ENCODE measurements at places on chromosomes 6 and 20.
A peak's percentile ranks its signal among the peaks of the same experiment; 100 is the strongest.

- no peak for DNase-seq
These were observed 14.3 kb downstream of the ITPA start for GRCh38 chr20:3223651-3223993.

DNA sequence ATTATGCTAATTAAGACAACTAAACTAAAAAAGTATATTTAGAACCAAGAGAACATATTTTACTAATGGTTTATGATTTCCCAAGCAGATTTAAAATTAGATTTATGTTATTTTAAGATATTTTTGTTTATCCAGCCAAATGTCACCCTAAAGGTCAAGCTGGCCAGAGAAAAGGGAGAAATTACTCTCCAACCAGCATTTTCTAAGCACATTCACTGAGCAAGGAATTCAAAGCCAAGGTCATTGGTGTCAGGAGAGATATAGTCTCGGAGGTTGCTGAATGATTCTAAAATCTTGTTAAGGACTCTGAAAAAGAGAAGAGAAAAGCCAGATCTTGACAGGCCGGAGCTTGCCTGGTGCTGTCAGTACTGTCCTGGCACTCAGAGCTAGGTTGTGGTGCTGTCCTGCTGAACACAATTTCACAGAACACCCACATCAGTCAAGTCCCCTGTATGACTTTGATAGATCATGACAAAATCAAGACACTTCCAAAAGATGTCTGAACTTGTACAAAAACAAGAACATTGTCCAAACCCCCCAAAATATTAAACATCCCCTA is 222.3 kb upstream of the SMLR1 start:
- no peak for DNase-seq

- no peak for DNase-seq
These were observed 405.7 kb downstream of the LMBRD1 start for GRCh38 chr6:69391106-69391505.

- DNase-seq = no peak
These were observed 1.3 kb upstream of the OCSTAMP start for GRCh38 chr20:46551522-46552381.

DNA sequence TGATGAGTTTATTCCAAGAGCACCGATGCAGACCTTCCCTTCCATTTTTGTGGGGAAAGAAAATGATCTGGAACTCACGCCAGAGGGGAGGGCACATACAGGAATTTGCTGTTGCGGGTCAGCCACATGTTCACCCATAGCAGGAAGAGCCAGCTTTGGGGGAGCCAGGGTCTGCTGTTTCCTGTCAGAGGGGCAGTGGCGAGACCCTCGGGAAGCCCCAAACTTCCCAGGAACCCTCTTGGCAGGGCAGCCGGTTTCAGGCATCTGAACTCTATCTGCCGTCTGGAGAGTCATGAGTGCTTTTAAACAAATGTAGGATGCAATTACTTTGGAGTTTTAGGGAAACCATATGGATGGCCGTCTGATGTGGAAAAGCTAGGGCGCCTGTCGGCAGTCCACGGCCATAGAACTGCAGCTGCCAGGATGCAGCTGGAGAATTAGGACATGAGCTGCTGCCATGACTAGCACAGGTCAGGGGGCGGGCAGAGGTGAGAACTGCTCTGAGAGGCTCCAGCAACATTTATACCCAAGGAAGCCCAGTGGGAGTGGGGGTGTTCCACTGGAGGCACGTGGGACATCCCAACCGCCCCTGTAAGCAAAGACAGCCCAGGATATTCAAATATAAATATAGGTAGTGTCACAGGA is 14.8 kb upstream of the SERPINB9 start:
- DNase-seq = no peak

DNA sequence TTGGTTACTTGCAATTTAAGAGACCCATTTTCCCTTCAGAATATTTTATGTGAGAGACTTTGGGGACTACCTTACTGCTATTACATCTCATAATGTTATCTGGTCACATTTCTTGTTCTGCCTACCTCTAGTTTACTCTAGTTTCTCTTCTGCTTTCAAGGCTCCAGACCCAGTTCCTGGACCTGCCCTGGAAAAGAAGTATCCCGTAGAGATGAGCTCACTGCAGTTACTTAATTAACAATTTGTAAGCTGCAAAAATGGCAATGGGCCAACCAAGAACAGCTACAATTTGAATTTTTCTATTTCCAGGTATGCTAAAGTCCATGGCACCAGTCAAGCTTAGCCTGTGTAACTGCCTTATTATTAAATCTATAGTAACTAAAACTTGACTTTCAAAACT is 25.0 kb downstream of the TAB2 start:
- DNase-seq = no peak

- DNase-seq = no peak
These were observed 151.5 kb upstream of the MLIP start for GRCh38 chr6:53959717-53960116.

GRCh38 chr6:134642279-134642678 is 307.6 kb downstream of the ALDH8A1 start:
- no peak for DNase-seq

DNA sequence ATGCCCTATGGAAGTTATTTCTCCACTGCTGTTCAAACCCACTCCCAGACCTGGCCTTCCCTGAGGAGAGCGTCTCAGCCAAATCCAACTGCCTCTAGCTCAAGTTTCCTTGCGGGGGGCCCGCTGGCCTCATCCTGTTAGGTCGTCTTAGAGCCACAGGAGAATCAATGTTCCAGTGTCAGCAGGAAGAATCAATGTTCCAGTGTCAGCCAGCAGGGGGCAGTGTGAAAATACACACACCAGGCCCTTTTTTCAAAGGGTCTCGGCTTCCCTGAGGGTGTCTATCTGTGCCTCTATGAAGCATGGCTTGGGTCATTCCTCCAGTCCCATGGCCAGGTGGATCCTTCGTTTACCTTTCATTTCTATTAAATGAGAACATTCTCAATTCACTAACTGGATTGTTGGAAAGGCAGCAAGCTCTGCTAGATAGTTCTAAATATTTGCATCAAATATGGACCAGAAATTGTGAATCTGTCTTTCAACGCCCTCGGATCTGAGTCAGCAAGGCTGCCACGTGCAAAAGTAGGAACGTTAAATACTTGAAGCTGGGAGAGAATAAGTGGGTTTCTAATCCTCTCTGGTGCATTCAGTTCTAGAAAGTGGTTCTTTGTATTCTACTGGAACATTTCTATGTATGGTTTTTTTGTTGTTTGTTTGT is 19.2 kb downstream of the PRND start:
- DNase-seq = peak; percentile 25

- DNase-seq = no peak
These were observed 220.4 kb downstream of the TAF4 start for GRCh38 chr20:61845233-61845671.

GRCh38 chr20:59214606-59215547 is 51.3 kb downstream of the ZNF831 start:
- DNase-seq = no peak

GRCh38 chr6:37761554-37762271 is 57.8 kb upstream of the ZFAND3 start:
- DNase-seq = no peak

GRCh38 chr6:45830441-45831139 is 185.1 kb downstream of the CLIC5 start:
- no peak for DNase-seq

GRCh38 chr6:37647765-37648085 is 50.0 kb downstream of the MDGA1 start:
- DNase-seq = no peak

DNA sequence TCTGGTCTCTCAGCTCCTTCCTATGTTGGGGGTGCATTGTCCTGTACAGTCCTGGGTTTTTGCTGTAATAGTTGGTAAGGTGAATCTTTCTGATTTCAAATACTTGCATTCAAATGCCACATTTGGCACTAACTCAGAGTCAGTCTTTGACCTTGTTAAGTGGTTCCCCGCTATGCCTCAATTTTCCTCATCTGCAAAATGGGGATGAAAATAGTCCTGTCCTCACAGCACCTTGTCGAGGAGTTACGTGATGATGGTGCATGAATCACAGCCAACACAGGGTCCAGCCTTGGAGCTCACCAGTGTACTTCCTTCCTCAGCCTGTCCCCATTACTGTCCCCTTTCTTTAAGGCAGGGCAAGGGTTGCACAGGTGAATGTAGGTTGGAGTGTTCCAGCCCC is 1.1 kb downstream of the WFDC5 start:
- DNase-seq = no peak

- no peak for DNase-seq
These were observed 72.4 kb downstream of the SLC22A23 start for GRCh38 chr6:3384241-3385143.

- DNase-seq = no peak
These were observed 171.6 kb upstream of the ID4 start for GRCh38 chr6:19665613-19665909.

GRCh38 chr20:11894062-11894461 is 23.6 kb upstream of the BTBD3 start:
- DNase-seq = no peak

- DNase-seq = peak; percentile 21
These were observed 68.8 kb downstream of the CDC5L start for GRCh38 chr6:44456070-44456965.

DNA sequence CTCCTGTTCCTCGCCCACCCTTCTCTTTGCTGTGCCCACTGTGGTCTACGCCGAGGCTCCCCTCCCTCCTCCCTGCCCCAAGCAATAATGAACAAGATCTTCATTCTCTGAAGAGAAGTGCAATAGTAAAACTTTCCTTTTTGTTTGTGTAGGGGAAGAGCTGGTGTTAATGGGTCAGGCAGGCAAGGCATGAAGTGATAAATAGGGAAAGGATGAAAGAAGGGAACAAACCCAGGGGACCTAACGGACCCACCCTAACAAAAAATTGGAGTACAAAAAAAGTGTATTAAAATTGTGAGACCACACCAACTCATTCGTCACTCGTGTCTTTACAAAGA is 66.9 kb downstream of the ZBTB2 start:
- DNase-seq = no peak

- DNase-seq = no peak
These were observed 1016.4 kb downstream of the KIF16B start for GRCh38 chr20:15556869-15557268.

GRCh38 chr6:132505158-132505557 is 7.8 kb downstream of the STX7 start:
- no peak for DNase-seq

DNA sequence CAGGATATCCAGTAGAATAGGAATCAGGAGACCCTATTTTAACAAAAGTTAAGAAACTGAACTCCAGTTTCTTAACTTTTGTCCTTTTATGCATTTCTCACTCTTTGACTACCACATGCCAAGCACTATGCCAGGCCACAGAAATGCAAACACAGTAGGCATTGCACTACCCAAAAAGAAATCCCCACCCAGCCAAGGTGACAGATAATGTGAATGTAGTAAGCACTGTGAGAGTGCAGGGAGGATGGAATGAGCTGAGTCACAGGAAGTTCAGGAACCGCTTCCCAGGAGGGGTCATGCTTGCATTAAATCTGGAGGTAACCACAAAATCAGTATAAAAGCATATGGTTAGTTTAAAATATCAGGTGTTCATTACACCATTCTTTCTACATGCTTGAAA is 20.1 kb upstream of the FAM83C start:
- no peak for DNase-seq

DNA sequence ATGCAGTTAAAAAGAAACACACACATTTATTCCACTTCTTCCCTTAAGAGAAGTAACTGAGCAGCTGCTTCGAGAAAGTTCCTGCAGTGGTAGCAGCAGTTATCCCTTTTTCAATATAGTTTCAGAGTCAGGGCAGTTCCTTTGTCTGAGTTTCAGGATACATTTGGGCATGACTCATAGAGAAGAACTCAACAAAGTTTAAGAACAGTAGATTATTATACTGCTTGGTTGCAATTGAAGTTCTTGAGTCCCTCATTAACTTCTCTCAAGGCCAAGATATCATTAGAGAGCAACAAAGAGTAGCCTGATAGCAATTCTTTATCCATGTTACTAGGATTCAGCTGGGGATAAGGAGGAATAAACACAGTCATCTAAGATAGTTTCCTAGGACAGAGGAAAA is 54.4 kb downstream of the TPD52L1 start:
- DNase-seq = no peak

- DNase-seq = no peak
These were observed 30.2 kb downstream of the ARHGAP18 start for GRCh38 chr6:129679758-129680157.

GRCh38 chr20:36777167-36777566 is 3.6 kb upstream of the DSN1 start:
- DNase-seq = no peak

GRCh38 chr6:9831783-9832182 is 583.1 kb downstream of the TFAP2A start:
- no peak for DNase-seq

DNA sequence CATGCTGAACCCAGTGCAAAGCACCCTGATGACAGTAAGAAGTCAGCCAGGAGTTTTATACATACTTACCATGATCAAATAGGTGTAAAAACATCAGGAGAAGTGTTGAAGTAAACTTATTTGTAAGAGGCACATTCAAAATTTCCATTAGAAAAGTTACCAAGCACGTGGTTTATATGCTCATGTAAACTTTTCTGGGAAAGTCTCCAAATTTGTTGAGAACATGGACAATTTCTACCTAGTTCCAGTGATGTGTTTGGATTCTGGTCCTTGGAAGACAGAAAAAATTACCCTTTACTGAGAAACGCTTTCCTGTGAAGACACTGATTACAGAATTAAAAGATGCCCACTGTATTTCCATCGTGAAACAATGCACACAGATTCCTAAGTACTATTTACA is 288.9 kb upstream of the CDH4 start:
- DNase-seq = no peak

DNA sequence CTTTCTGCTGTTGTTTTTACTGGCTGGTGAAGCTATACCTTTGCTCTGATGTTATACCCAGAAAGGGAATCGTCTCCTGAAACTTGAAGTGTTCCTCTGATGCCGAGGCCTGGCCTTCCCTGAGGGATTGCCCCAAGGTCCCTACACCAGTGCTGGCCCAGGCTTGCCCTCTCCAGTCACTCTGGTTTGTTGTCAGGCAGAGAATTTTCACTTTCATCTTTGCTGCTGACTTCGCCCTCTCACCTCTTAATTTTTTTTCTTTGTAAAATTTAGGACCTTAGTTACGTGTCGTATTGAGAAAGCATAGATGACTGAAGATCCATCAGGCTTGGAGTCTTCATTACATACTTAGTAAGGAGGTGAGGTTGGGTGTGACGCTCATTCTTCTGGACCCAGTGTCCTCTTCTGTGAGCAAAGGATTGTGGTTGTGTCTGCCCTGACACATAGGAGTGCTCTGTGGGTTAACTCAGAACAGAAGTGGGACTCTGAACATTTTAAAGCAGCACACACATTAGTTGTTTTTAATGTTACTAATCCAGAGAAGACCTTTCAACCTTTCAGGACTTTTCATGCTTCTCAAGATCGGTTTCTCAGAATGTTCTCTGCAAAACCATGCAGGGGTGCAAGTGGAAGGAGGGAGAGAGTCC is 45.4 kb downstream of the TULP4 start:
- no peak for DNase-seq

All from T-helper 2 cell (primary cell).